ENCODE measurements at places on chromosomes 1 and 21.
A peak's percentile ranks its signal among the peaks of the same experiment; 100 is the strongest.

GRCh38 chr1:218705911-218706893, 361.1 kb downstream of the TGFB2 start:
- no peak for DNase-seq

GRCh38 chr1:161982917-161983316, 40.8 kb downstream of the OLFML2B start:
- no peak for DNase-seq

DNA sequence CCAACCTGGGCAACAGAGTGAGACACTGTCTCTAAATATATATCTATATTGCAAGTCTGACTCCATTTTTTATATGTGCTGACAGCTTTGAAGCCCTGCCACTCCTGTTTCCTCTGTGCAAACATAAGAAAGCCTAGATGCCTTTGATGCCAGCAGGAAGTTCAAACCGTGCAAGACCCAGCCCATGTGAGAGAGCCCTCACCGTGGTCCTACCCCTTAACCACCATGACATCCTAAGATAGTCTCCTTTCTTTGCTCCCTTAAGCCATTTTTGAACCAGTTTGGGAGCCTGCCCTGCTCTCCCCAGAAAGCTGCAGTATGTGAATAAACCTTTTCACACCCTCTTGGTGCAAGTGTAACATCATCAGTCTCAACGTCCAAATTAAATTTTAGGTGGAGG, 3.7 kb upstream of the DIPK1A start:
- DNase-seq: no peak

DNA sequence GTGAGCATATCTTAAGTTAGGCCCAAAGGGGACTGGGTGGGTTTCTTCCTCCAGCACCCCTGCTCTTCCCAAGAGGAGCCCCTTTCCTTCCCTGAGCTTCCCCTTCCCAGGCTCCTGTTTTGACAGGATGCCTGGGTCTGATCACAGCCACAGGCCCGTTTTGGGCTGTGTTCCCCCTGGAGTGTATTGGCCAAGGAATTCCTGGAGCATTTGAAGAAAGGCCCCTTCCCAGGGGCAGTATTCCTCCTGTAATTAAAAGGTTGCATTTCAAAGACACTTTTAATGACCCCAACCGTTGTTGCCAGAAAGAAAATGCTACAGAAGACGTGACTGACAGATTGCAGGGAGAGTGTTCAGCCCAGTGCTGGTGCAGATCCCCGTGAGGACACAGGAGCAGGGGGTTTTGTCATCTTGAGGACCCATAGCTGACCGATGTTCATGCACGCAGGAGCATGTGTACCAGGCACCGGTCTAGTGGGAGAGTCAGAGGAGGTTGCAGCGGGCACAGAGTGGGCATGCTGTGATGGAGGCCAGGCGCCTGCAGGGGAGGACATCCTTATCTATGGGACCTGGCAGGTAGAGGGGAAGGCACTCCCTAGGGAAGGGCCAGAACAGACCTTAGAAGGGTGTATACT, 19.3 kb upstream of the LBR start:
- DNase-seq: no peak

DNA sequence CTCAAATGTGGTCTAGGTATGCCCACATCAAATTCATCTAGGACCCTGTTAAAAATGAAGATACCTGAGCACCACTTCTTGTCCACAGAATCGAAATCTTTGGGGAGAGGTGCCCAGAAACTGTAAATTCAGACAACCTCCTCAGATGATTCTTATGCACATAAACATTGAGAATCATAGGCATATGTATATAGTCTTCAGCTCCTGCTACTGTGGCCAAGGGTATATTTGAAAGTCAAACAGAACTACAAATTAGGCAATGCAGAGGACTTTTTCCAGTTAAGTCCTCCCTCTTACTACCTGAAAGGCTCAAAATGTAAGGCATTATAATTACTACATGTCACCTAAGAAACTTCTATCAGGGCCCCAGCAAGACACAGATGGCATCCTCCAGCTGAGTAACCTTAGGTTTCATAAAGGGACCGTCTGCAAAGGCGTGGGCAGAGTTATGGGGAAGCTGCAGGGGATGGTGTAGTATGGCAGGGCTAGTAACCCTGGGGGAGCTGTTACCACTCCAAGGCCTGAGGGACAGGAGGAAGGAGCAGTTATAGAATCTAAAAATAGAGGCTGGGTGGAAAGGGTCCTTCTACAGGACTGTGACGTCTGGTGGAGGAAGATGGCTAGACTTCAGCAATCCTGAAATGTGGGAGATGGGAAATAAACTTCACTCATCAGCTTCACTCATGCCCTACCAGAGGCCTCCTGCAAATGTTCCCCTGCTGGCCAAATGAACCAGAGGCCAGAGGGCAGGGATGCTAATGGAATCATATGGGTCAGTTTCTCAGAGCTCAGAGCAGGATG, 46.3 kb downstream of the DAB1 start:
- DNase-seq: no peak

DNA sequence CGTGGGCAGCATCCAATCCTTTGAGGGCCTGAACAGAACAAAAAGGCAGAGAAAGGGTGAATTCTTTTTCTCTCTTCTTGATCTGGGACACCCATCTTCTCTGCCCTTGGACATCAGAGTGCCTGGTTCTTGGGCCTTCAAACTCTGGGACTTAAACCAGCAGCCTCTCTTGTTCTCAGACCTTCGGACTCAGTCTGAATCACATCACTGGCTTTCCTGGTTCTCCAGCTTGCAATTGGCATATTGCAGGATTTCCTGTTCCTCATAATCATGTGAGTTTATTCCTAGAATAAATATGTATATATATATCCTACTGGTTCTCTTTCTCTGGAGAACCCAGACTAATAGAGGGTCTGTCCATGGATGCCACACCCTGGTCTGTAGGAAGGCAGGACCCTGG, 16.3 kb upstream of the TENT5C start:
- DNase-seq: no peak

DNA sequence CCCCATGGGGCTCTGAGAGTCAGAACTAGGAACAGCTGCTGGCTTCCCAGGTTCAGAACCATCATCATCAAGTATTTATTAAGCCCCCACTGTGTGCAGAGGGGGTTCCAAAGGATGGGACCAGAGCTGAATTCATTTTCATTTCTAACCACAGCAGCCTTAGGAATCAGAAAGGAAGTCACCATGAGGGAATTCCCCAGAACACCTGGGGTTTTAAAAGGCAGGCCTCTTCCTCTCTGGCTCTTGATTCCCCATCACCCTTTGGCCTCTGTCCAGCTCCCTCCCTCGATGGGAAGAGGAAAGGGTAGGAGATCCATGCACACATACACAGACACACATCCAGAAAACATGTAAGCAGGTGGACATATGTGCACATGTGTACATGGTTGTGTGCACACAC, 1.3 kb upstream of the KCNN3 start:
- no peak for DNase-seq

DNA sequence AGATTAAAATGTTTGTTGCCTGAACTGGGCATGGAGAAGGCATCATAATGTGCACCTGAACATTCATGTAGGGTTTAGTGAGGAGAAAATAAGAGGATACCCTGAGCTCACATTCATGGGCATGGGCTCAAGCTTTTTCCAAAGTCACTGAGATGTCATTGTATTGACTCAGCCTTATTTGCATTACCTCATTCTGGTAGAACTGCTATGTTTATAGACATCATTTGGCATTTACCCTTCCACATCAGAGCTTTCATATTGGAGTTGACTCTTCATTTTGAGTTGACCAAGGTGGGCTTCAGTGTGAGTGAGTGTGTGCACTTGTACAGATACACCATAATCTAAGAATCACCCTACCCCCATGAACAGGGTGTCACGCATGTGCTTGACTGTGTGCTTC, 143.2 kb downstream of the PBX1 start:
- no peak for DNase-seq

- peak; percentile 67 for DNase-seq
Measured at GRCh38 chr21:41610042-41610839, 102.3 kb upstream of the TMPRSS2 start.

- no peak for DNase-seq
Measured at GRCh38 chr1:205588636-205589035, 43.2 kb downstream of the ELK4 start.

DNA sequence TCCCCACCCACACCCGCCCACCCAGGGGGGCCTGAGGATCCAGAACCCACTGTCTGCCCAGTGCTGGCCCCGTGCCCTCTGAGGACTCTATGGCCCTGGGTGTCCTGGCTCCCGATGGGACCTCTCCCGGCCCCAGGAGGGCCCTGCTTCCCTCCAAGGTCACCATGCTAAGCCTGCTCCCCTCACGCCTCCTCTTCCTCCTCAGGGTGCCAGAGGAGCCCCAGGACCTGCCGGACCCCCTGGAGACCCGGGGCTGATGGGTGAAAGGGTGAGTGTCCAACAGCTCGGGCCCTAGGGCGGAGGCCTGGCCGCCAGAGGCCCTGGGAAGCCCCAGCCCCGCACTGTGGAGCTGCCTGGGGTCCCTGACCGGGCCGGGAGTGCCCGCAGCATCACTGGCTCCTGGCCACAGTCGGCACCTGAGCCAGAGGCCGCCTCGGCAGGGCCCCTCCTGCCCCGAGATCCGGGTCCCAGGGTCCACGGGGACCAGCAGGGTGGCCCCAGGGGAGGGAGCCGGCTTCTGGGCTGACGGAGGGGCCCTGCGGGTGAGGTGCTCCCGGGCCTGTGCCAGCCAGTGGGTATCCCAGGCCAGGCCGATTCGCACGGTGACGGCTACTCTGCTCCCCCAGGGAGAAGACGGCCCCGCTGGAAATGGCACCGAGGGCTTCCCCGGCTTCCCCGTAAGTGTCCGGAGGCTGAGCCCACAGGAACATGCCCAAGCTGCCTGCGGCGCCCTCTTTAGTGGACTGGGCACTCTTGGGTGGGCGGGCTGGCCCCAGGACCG, 16.1 kb downstream of the COL6A1 start:
- no peak for DNase-seq

Measured in ureter (tissue), 1 donor.